ENCODE measurements at places on chromosomes 2 and 18.
A peak's percentile ranks its signal among the peaks of the same experiment; 100 is the strongest.

DNA sequence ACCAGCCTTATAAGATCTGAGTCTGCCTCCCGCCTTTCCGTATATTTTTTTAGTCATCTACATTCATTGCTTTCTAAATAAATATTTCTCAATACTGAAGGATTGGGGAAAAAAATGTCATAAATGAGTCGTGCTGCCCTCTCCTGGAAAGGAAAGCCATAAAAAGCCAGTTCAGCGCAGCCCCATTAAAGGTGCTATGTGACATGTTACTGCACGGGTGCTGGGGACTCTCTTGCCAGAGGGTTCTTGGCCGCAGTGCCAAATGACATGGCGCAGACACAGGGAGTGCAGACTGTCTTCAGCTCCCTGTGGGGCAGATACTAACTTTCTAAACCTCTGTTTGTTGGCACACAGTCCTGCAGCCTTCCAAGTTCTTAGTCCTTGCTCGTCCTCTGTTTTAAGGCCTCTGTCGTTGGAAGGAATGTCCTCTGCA, 53.7 kb upstream of the MAP3K20 start:
- no peak for DNase-seq
- no peaks in the 10 kb centered on the region for H3K36me3 ChIP-seq
- no peak overlapping the region for H3K4me3 ChIP-seq
- no peaks in the 10 kb centered on the region for H3K4me1 ChIP-seq
- H3K27me3 ChIP-seq = no peaks in the 10 kb centered on the region
- no peak overlapping the region for H3K27ac ChIP-seq

GRCh38 chr2:23042216-23042906, 342.6 kb upstream of the KLHL29 start:
- H3K4me1 ChIP-seq = no peaks in the 10 kb centered on the region
- no peak overlapping the region for H3K4me3 ChIP-seq
- H3K27me3 ChIP-seq = no peaks in the 10 kb centered on the region
- no peak for DNase-seq
- H3K27ac ChIP-seq = peak overlapping the region; percentile 29

GRCh38 chr18:75364512-75365253, 62.8 kb downstream of the SMIM21 start:
- H3K27ac ChIP-seq = no peak overlapping the region
- H3K27me3 ChIP-seq = no peaks in the 10 kb centered on the region
- no peak overlapping the region for H3K4me3 ChIP-seq
- DNase-seq = peak; percentile 5
- H3K4me1 ChIP-seq = peaks cover 6% of the 10 kb centered on the region

GRCh38 chr2:205657579-205657978, 24.7 kb upstream of the NRP2 start:
- H3K36me3 ChIP-seq = no peaks in the 10 kb centered on the region
- no peak overlapping the region for H3K27ac ChIP-seq
- peaks cover 34% of the 10 kb centered on the region for H3K4me1 ChIP-seq
- no peaks in the 10 kb centered on the region for H3K27me3 ChIP-seq
- no peak overlapping the region for H3K4me3 ChIP-seq

GRCh38 chr2:20027705-20028434, 15.4 kb upstream of the MATN3 start:
- H3K27me3 ChIP-seq = no peaks in the 10 kb centered on the region
- no peak overlapping the region for H3K27ac ChIP-seq
- no peaks in the 10 kb centered on the region for H3K4me1 ChIP-seq
- no peak for DNase-seq

- peaks cover 19% of the 10 kb centered on the region for H3K4me1 ChIP-seq
- no peak overlapping the region for H3K4me3 ChIP-seq
- no peaks in the 10 kb centered on the region for H3K27me3 ChIP-seq
Measured at GRCh38 chr2:234136461-234136860, 86.0 kb downstream of the SPP2 start.

GRCh38 chr2:161594445-161594844, 29.8 kb upstream of the SLC4A10 start:
- H3K27ac ChIP-seq = no peak overlapping the region
- no peak overlapping the region for H3K4me3 ChIP-seq
- H3K36me3 ChIP-seq = no peaks in the 10 kb centered on the region
- DNase-seq = no peak
- peaks cover 44% of the 10 kb centered on the region for H3K27me3 ChIP-seq
- H3K4me1 ChIP-seq = peaks cover 5% of the 10 kb centered on the region

- H3K4me1 ChIP-seq = no peaks in the 10 kb centered on the region
- H3K27me3 ChIP-seq = no peaks in the 10 kb centered on the region
- no peak overlapping the region for H3K4me3 ChIP-seq
- H3K36me3 ChIP-seq = no peaks in the 10 kb centered on the region
- no peak overlapping the region for H3K27ac ChIP-seq
- DNase-seq = no peak
Measured at GRCh38 chr2:67515056-67515455, 117.9 kb downstream of the ETAA1 start.

DNA sequence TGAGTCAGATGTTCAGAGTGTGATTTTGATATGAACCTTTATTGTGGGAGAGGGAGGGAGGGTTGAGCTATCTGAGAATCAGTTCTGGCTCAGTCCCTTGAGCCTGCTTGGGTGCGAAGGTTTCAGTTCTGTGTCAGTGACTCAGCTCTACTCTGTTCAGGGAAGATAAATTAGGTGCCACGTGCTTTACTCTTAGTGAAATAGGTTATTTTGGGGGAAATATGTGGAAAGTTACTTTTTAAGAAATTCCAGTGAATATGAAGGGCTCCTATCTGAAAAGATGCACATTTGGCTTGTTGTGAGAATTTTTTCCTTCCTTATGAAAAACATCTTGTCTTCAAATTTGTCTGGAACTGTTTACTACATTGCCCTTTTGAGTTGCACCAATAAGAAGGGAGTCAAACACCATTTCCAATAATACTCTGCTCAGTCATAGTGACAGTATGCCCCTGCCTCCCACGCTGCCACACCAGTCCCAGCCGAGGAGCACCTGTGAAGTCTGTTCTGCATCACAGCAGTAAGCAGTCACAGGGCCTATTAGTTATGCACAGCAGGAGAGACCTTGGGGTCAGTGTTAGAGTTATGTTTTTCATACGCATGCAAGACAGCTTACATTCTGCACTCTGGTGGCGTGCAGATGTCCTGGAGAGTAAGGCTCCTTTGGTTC, 32.8 kb upstream of the DNAH7 start:
- peaks cover 37% of the 10 kb centered on the region for H3K4me1 ChIP-seq
- H3K4me3 ChIP-seq = peak overlapping the region; percentile 27
- no peaks in the 10 kb centered on the region for H3K27me3 ChIP-seq
- peak overlapping the region; percentile 0 for H3K27ac ChIP-seq
- DNase-seq = peak; percentile 35

DNA sequence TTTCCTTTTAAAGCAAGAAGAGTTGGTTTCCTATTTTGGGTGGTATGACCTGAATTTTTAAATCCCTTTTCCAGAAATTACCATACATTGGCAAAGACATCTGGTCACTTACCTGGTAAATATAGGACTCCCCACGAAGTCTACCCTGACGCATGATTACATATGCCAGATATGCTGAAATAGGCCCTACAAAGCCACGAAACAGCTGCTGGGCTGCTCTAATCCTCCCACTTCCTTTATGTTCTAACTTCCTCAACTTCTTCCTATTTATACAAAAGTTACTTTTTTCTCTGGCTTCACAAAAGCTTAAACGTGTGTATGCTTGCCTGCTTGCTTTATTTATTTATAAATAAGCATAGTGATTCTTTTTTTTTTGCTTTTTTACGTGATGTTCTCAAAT, 186.0 kb upstream of the EPHA4 start:
- no peaks in the 10 kb centered on the region for H3K36me3 ChIP-seq
- H3K4me1 ChIP-seq = no peaks in the 10 kb centered on the region
- H3K4me3 ChIP-seq = no peak overlapping the region

DNA sequence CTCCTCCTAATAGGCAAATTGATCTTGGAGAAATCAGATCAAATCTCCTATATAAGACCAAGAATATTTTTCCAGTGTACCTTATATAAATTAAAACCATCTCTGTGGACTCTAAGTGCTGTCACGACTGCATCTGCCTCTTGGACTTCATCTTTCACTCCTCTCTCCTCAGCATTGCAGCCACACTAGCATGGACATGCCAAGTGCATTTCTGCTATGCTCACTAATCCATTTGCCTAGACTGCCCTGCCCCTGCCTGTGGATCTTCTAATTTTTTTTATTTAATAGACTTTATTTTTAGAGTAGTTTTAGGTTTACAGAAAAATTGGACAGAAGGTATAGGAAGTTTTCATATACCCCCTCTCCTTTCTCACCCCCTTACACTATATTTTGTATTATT, 146.7 kb upstream of the VWC2L start:
- peaks cover 3% of the 10 kb centered on the region for H3K36me3 ChIP-seq
- H3K27ac ChIP-seq = no peak overlapping the region
- H3K27me3 ChIP-seq = no peaks in the 10 kb centered on the region
- no peak for DNase-seq

GRCh38 chr2:48601349-48601748, 16.3 kb upstream of the GTF2A1L start:
- no peaks in the 10 kb centered on the region for H3K36me3 ChIP-seq
- no peak overlapping the region for H3K27ac ChIP-seq
- H3K4me1 ChIP-seq = no peaks in the 10 kb centered on the region
- peak; percentile 15 for DNase-seq
- H3K27me3 ChIP-seq = no peaks in the 10 kb centered on the region

- no peaks in the 10 kb centered on the region for H3K4me1 ChIP-seq
- no peaks in the 10 kb centered on the region for H3K36me3 ChIP-seq
- DNase-seq = no peak
- no peak overlapping the region for H3K27ac ChIP-seq
- no peak overlapping the region for H3K4me3 ChIP-seq
- peaks cover 5% of the 10 kb centered on the region for H3K27me3 ChIP-seq
Measured at GRCh38 chr2:26633351-26633945, 7.7 kb downstream of the CIB4 start.

DNA sequence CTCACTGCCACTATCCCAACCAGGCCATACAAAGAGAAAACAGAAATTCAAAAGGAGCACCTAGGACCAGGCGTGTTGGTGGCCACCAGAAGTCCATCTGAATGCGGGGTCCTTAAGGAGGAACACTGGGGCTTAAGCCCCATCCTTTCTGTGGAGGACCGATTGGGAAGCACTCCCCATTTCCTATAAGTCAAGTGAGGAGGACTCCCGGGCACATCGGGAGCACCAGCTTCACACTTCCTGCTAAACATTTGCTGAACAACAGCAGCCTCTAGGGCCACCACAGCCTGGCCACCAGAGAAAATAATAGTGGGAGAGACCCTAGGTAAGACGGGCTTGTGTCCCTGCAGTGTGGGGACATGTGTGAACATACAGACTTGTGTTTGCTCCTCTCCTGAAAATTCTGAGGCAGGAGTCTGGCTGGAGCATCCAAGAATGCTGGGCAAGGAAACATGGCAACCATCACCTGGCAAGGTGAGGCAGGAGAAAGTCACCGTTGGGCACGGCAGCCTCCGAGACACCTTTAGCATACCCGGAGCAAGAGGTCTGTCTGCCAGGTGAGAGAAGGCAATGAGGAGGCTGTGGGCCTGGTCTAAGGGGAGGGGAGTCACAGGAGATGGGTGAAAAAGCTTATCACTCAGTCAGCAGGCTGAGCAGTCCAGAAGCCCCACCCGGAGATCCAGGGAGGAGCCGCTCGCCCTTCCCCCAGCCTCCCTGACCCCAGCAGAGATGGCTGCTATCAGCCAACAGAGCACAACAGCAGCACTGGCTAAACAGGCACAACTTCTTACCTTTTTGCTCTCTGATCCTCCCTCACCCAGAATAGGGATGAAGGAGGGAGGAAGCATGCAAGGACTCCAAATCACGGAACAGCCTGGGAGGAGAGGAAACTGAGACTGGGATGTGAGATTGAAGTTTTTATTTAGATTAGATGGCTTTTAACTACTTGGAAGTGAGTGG, 282.3 kb downstream of the EIPR1 start:
- H3K27me3 ChIP-seq = peaks cover 21% of the 10 kb centered on the region
- no peaks in the 10 kb centered on the region for H3K36me3 ChIP-seq
- H3K27ac ChIP-seq = no peak overlapping the region
- no peak overlapping the region for H3K4me3 ChIP-seq

DNA sequence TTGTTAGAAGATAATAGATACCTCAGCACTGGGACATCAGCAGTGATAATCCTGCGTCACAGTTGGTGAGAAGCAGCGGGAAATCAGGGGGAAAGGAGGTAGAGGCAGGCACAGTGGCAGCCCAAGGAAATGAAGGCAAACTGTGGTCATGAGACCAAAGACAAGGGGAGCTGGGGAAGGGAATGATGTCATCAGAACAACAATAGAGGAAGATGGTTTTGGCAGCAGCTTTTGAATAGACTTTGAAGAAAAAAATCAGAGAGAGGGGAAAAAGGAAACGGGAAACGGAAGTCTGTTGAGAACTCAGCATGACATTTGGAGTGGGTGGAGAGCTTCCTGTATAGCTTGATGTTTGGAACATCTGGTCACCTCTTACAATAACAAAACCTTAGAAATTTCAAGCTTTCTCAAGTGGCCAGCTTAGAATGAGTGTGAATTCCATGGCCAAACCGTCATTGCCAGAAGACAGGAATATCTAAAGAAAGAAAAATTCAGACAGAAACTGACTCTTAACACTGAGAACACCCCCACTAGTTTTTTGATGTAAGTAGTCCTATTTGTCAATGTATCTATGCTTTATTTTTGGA, 18.4 kb upstream of the YES1 start:
- H3K36me3 ChIP-seq = no peaks in the 10 kb centered on the region
- peaks cover 32% of the 10 kb centered on the region for H3K4me1 ChIP-seq
- DNase-seq = no peak
- H3K27me3 ChIP-seq = no peaks in the 10 kb centered on the region
- H3K27ac ChIP-seq = peak overlapping the region; percentile 47
- H3K4me3 ChIP-seq = peak overlapping the region; percentile 27

- H3K27me3 ChIP-seq = no peaks in the 10 kb centered on the region
- H3K36me3 ChIP-seq = no peaks in the 10 kb centered on the region
- no peaks in the 10 kb centered on the region for H3K4me1 ChIP-seq
Measured at GRCh38 chr2:28989973-28990372, 8.9 kb downstream of the TOGARAM2 start.

DNA sequence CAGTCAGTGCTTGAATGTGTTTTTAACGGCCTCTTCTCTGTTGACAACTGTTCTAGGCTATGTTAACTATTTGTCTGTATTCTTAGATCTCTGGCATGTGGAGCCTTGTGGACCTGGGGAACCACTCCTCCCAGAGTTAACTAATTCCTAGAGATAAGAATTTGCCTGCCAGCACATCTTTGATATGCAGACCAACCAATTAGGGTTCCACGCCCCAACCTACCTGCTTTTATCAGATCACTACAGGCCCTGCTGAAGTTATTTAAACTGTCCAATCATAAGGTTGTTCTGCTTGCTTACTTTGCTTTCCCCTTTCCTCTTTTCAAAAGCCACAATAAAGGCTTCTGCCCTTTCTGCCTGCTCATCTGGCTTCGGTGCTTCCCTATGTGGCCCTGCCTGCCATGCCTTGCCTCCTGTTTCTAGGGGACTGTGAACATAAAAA, 8.5 kb upstream of the CYBRD1 start:
- no peak for DNase-seq
- H3K27ac ChIP-seq = no peak overlapping the region
- no peaks in the 10 kb centered on the region for H3K36me3 ChIP-seq
- H3K4me3 ChIP-seq = no peak overlapping the region
- H3K27me3 ChIP-seq = peaks cover 2% of the 10 kb centered on the region

DNA sequence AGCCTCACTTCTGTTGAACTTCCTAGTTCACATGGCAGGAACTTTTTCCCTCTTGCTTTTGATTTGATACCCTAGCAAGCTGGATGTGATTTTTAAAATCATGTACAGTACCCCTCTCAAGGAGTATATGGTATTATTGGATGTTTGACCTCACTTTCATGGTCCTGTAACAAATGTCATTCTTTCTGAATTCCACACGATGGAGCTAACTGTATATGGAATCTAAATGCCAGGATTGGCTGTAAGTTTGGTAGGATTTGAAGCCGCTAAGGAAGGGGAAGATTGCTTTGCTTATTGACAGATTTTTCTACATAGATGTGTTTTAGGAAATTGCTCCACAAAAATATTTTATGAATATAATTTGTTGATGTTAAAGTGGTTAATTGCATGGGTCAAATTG, 18.3 kb downstream of the MAIP1 start:
- no peak overlapping the region for H3K4me3 ChIP-seq
- no peaks in the 10 kb centered on the region for H3K27me3 ChIP-seq
- DNase-seq = no peak
- peak overlapping the region; percentile 31 for H3K27ac ChIP-seq
- peaks cover 23% of the 10 kb centered on the region for H3K4me1 ChIP-seq
- peaks cover 6% of the 10 kb centered on the region for H3K36me3 ChIP-seq
